ENCODE measurements at places on chromosomes 13 and 19.

GRCh38 chr13:40311356-40312101 is 354.9 kb downstream of the FOXO1 start:
- no peak for DNase-seq

DNA sequence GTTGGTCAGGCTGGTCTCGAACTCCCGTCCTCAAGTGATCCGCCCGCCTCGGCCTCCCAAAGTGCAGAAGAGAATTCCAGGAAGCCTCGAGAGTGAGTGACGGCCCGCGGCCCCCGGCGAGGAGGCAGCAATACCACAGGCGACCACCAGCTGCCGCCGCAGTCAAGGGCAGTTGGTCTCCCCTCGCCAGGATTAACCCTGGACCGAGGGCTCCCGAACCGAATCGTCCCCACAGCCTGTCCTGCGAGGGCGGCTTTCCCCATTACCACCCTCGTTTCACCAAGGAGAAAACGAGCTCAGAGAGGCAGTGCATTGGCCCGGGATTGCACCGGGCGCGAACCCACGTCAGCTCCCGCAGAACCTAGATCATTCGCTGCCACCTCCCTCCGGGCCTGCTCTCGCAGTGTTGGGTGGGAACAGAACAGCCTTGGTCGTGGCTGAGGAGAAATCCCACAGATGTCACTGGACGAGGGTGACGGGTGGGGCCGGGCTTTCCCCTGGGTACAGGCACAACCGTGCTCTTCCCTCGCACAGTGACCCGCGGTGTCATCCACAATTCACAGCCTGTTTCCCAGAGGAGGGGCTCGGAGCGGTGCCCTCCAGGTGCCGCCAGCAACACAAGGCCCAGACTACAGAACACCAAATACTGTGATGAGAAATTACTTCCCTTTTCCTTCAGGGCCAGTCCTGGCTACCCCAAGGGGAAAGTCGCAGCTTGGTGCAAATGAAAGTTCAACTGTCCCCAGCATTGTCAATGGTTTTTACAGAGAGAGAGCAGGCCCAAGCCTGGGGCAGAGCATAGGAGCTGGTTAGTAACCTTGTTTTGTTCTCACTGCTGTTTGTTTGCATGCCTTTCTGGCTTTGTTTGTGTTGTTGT is 24.8 kb downstream of the C2CD4C start:
- no peak for DNase-seq

GRCh38 chr13:113763961-113764792 is 5.2 kb downstream of the TMEM255B start:
- no peak for DNase-seq

- DNase-seq = no peak
Measured at GRCh38 chr19:13876834-13877233, at the start of gene NANOS3. NANOS3 (plus strand) TSS chr19:13877134; CDS start chr19:13877249, 115 bp downstream.

GRCh38 chr13:87123987-87124784 is 547.0 kb upstream of the SLITRK5 start:
- DNase-seq = peak; percentile 93

DNA sequence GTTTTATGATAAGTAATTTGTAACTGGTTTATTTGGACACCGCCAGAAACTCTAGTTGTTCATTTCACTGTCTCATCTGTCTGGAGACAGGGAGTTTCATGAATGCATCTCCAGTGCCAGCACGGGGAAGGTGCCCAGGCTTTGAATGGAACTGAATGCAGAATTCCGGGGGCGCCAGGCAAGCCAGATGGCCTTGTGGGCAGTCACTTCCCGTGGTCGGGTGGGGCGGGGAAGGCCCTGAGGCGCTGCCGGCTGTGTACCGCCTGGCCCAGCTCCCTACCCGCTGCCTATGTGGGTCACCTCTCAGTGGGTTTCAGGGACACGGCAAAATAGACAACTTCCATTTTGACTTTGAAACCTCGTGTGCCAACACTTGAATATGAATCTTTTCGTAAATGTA is 28.8 kb upstream of the MCF2L start:
- no peak for DNase-seq

DNA sequence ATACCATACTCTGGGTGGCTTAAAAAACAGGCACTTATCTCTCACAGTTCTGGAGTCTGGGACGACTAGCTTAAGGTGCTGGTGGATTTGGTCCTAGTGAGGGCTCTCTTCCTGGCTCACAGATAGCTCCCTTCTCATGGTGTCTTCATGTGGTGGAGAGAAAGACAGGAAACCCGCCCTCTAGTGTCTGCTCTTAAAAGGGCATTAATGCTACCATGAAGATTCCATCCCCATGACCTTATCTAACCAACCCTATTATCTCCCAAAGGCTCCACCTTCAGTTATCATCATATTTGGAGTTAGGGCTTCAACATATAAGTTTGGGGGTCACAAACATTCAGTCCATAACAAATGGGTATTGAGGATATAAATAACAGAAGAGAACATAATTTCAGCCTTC is 139.4 kb downstream of the HS6ST3 start:
- DNase-seq = no peak

GRCh38 chr19:8373867-8374813 is 10.2 kb downstream of the ANGPTL4 start:
- no peak for DNase-seq

GRCh38 chr19:6979399-6979798 is 41.8 kb downstream of the MBD3L2B start:
- no peak for DNase-seq

- no peak for DNase-seq
Measured at GRCh38 chr19:4811328-4812131, 20.0 kb downstream of the TICAM1 start.

- DNase-seq = no peak
Measured at GRCh38 chr13:91894316-91894715, 495.9 kb downstream of the GPC5 start.

DNA sequence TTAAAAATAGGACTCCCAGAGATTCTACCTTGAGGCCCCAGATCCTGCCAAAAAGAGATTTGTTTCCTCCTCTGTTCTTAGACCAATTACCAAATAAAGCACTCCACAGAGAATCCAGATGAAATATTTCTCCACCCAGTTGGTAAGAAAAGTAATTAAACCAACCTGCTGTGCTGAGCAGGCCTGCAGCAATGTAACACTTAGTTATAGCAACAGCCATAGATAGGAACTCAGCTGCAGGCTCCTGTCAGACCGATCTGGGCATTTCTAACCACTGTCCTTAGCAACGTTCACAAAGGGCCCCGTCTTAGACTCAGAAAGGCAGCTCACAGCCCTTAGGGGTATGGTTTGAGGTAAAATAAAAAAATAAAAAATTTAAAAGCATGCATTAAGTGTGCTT is 271.1 kb downstream of the KCNRG start:
- DNase-seq = no peak

DNA sequence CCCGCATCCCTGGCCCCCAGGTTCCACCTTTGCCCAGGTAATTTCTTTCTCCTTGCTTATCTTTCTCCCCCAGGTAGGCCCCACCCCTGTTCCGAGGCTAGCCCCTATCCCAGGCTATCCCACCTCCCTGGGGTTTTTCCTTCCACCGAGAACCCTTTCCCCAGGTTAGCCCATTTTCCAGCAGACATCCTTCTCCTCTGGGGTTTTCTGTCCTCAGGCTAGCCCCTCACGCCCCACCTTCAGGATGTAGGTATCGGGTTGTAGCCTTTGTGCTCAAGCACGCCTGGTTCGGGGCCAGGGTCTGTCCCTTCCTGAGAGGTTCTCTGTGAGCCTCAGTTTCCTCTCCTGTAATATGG is 837 bp downstream of the FSD1 start:
- no peak for DNase-seq

DNA sequence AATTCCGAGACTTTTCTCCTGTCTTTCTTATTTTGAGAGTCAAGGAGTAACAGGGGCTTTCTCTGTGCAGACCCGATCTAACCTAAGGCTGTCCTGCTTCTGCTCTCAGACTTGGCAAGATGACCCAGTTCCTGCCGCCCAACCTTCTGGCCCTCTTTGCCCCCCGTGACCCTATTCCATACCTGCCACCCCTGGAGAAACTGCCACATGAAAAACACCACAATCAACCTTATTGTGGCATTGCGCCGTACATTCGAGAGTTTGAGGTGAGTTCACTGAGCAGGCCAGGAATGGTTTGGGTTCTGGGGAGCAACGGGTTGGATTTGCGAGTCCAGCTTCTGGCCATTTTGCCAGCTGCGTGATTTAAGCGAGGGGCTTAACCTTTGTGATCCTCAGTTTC is 1.0 kb downstream of the SNRNP70 start:
- DNase-seq = no peak

DNA sequence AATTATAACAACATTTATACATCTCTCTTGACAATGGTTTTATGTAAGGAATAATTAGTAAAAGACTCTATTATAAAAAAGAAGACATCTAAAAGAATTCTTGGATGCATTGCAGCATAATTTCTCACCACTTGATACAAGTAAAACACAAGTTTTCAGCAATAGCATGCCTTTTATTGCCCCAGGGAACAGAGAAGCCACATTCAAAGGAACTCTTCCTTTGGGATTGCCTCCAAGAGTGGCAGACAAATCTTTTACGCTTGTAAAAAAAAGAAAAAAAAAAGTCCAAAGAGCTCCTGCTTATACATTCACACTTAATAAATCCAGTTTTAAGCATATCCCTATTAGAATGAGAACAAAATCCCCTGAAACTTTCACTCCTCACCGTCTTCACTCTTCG is 2357.8 kb upstream of the PCDH20 start:
- DNase-seq = no peak

DNA sequence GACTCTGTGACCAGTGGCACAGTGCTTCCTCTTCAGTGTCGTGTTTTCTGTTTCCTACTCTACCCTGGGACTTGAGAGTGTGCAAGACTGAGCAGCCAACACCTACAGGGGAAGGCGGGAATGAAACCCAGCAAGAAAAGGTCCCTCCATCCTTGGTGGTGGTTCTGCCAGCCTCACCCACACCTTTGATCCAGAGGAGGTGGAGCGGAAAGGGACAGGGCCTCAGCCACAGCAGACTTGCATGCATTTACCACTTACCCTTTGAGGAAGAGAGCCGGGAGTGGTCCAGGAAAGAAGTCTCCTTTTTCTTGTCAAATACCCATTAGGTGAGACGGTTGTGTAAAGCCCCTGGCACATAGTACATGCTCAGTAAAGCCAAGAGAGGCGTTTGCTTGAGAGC is 164.8 kb upstream of the ZNF536 start:
- DNase-seq = no peak

DNA sequence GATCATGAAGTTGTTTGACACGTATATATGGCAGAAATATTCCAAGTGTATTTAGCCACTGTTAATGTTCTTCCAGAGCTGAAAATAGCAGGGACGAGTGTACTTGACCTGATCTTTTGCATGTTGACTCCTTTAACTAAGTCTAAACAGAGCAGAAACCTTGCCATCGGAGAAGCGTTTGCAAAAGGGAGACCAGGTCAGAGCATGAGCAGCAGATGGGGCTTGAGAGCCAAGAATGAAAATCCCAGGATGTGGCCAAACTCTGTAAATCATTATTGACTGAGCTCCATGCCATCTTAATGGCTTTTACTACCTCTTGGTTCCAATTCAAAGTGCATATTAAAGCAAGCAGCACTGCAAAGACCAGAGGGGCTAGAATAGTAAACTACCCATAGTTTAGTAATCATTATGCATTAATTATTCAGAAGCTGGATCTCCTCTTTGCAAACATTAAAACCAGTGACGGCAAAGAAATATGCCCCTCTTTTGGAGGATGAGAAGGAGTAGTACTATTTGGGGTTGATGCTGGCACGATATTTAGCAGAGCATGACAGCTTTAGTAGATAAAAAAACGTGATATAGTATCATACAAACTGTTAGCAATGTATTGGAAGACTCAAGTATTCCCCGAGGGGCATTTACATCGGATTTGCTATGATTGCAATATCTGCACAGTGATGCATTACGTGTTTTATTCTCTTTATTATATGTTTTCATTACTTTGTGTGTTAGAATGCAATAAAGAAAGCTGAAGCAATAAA is 55.7 kb downstream of the FAM216B start:
- no peak for DNase-seq

- no peak for DNase-seq
Measured at GRCh38 chr13:51704399-51705313, 99.3 kb downstream of the DHRS12 start.

DNA sequence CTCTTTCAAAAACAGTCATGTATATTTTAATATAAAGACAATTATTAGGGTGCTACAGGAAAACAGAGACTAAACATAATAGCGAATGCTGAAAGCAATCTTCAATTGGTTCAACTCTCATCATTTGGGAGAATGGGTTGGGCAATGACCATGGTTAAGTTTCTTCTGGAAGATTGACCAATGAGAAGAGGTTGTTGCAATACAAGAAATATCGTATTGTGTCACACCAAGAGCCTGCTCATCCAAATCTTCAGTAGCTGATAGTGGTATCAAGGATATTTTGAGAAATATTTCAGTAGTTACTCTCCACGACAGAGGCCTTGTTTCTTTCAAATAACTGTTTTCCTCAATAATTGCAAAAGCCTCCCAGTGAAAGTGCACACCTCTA is 83.0 kb upstream of the FNDC3A start:
- no peak for DNase-seq

DNA sequence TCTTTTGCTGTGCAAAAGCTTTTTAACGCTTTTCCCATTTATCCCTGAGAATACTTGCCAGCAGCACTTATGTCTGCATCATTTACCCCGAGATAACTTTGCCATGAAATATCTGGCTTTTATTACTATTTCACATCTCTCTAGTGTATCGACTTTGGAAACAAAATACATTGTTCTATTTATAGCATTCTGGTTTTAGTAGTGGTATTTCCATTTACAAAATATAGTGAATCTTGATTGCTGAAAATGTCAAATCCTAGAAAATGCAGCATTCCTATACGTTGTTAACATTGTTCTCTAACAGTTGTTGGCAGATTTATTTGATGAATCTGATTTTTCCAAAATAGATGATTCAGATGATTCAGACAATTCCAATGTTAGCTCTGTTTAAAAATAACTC is 189.3 kb upstream of the SPRY2 start:
- no peak for DNase-seq

DNA sequence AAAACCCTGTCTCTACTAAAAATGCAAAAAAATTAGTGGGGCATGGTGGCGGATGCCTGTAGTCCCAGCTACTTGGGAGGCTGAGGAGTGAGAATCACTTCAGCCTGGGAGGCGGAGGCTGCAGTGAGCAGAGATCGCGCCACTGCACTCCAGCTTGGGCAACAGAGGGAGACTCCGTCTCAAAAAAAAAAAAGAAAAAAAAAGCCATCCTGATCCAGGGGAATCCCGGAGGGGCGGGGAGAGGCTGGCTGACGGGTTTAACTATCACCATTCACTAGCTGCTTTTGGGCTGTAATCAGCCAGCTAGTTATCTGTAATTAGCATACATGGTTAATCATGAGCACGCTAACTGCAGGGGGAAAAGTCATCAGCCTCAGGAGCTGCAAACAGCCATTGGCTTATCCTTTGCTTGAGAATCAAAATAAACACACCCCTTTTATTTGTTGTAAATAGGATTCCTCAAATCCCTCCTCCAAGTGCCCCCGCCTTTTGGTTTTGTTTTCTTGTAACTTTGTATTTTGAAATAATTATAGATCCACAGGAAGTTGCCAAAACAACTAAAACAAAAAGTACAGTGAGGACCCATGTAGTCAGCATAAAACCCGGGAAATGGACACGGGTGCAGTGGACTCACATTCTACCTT is 9.6 kb downstream of the FSD1 start:
- no peak for DNase-seq
